ENCODE measurements at places on chromosomes 12 and 14.
A peak's percentile ranks its signal among the peaks of the same experiment; 100 is the strongest.

DNA sequence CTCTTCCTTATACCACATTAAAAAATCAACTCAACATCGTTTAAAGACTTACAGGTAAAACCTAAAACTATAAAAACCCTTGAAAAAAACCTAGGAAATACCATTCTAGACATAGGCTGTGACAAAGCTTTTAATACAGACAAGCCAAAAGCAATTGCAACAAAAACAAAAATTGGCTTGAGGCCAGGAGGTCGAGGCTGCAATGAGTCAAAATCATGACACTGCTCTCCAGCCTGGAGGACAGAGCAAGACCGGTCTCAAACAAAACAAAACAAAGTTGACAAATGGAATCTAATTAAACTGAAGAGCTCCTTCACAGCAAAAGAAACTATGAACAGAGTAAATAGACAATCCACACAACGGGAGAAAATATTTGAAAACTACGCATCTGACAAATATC lies 1057.8 kb downstream of the FSCB start:
- DNase-seq, result no peak

GRCh38 chr12:94663702-94664101 lies 13.3 kb upstream of the TMCC3 start:
- DNase-seq, result no peak

DNA sequence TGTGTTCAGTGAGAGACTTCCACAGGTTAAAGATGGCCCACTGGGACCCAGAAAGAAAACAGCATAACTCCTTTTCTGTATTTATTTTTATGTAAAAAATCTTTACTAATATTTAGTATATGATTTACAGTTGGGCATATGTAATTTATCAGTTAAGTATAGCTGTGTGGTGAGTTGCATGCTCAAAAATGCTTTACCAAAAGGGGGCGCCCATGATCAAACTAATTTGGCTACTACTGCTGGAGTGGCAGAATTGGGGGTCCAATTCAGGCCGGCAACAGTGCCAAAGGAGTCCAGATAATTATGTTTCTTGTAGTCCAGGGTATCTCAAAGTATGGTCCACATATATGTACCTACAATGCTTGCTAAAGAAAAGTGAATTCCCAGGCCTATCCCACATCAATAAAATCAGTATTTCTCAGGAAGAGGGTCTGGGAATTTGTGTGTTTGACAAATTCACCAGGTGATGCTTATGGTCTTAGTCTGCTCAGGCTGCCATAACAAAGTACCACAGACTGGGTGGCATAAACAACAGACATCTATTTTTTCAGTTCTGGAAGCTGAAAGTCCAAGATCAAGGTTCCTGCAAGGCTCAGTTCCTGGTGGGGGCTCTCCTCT lies 152.0 kb downstream of the KTN1 start:
- DNase-seq, result no peak

DNA sequence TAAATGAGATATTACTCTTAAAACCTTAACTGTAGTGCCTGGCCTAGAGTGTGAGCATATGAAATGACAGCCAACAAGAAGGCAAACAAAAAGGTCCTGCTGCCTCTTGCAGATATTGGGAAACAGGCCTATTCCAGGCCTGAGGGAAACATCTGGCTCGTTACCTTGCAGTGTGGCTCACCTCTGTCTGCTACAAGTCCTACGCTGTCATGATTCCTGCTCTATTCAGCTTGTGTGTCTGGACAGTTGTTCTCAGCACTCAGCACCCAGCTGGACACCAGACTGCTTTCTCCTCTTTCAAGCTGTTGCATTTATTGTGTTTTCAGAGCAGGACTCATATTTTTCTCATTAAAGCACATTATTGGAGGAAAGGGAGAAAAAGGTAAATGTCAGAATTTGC lies 113.5 kb downstream of the TMTC2 start:
- no peak for DNase-seq

DNA sequence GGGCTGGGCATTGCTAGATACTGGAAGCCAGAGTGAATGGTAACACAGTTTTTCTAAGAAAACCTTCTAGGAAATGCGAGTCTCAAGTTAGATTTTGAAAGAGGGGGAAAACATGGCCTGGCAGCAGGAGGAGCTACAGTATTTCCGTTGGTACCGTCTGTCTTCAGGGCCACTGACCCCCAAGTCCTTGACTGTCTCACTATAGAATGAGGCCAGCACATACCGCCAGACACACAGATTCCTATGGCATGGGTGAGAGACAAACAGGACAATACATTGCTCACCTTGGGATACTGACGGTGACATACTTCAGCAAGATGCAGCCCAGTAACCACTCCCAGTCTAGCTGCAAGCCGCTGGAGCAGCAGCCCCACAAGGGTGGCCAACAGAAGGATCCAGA lies 21.7 kb downstream of the SLC11A2 start:
- no peak for DNase-seq

DNA sequence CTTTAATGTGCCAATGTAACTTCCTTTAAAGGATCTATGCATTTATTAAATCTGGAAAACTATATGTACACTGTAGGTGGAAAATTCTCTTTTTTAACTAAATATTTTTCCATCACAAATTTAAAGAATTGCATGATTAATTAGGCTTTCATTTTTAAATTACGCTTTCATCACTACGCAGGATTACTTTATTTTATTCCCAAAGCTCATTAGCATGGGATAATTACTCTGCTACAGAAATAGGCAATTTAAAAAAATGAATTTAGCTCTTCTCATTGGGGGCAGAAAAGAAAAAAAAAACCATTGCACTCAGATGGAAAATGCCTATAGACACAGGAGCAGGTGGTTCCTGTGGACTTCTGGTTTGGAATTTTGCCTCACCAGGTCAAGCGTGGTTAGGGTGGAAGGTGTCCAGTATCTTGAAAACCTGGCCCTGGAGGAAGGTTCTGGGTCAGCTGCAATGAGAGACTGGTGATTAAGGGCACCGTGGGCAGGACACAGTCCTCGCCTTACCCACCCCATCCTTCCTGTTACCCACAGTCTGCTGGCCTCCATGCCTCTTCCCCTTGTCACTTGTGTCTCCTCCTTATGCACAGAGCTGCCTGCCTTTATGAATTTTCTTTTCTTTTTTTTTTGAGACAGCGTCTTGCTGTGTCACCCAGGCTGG lies 17.3 kb upstream of the RIN3 start:
- DNase-seq, result no peak

DNA sequence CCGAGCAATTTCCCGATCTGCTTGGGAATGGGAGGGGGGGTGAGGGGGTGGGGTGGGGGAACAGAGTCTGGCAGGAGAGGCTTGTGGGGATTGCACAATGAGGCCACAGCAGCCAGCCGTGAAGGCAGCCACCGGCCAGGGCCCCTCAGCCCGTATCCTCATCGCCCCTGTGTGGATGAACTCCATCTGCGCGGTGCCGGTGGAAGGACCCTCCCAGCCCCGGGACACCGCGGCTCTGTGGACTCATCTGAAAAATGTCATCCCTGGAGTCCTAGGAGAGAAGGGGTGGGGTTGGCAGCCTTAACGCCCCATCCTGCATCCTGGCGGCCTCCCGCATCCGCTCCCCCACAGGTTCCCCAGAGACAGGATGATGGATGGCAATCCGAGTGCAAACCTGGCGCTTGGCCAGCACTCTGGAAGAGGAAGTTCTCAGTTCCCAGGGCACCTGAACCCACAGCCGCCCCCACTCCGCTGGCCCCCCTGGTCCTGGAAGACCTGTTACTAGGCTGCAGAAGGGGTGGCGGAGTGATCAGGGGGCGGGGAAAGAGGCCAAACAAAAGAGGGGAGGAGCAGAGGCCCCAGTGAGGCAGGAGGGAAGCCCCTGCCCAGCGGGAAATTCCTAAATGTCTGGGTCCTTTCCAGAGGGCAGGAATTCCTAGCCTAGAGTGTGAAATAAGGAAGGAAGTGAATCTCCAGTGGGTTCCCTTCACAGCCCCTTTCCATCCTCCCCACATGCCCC lies 1.2 kb upstream of the TNFAIP2 start:
- peak; percentile 88 for DNase-seq

- DNase-seq, result no peak
Measured at GRCh38 chr12:31641509-31642090, 17.9 kb upstream of the ETFBKMT start.

DNA sequence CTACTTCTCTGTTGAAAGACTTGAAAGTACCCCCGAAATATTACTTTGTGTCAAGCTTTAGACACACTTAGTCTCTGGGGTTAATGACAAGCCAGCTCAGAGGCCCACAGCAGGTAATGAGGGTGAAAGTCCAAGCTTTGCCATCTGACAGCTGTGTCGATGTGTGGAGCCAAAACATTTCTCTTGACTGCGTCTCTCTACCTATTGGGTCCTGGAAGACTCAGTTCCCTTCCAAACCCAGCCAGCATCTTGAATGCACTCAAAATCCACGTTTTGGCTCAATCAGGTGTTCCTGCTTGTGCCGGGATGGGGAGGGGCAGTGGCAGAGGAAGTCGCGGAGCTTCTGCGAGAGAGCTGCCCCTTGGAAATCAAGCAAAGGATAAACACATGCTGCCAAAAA lies 3.2 kb downstream of the PLXNC1 start:
- DNase-seq, result no peak

- no peak for DNase-seq
Measured at GRCh38 chr14:61454545-61454944, 133.2 kb downstream of the PRKCH start.

- DNase-seq, result peak; percentile 30
Measured at GRCh38 chr12:117437516-117438255, 76.3 kb upstream of the NOS1 start.

DNA sequence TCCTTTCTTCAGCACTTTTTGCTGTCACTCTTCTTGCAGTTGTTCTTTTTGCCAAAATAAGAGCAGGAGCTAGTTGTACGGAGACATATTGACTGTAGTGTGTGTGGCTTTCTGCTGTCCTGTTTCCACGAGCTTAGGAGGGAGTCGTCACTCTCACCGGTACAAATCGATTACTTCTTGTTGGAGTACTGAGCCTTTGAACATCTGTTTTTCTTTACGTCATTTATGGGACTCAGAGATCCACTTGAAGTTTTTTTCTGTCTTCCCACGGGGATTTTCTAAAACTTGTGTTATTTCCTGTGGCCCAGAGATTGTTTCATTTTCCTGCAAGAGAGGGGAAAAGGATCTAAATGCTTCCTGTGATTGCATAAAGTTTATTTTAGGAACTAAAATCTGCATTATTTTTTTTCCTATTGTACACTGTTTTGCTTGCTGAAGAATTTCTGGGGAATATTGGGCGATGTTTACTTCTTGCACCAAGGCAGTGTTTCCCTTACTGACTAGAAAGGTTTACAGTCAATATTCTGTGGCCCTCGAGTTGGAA lies 199.8 kb upstream of the ARHGAP5 start:
- peak; percentile 55 for DNase-seq

- DNase-seq, result no peak
Measured at GRCh38 chr12:120115692-120116440, 687 bp downstream of the RAB35 start.

DNA sequence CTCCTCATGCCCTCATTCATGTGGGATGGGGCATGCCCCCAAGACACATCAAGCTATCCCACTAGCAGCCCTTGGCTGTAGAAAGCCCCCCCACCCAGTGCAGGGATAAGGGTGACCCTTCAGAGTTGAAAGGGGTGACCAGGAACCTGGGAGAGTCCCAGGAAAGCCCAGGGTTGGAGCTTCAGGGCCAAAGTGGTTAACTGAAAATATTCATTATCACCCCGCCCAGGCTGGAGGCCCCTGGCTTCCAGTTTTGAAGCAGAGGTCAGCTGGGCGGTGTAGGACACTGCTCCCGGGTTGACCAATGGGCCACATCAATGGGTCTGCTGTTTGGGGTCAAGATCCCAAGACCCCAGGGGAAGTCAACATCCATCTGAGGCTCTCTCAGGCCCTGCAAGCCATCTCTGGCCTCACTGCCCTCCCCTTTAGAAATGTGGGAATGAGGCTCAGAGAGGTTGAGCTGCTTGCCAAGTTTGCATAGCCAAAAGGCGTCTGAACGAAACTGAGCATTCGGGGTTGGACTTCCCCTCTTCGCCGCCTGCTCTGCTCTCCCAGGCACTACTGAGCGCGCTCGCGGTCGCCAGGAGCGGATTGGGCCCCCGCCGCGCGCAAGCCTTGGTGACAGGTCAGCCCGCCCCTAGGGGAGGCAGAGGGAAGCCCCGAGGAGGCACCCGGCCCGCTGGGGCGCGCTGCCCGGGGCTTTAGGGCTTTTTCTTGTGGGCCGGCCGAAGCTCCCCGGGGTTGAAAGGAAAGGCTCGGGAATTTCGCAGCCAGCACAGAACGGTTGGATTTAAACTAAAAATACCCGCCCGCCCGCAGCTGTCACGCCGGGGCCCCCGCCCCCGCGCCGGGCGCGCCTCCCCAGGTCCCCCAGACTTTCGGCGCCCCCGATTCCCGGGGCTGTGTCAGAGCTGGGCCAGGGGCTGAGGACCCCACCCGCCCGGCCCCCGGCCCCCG lies 576 bp downstream of the SYNE3 start:
- peak; percentile 77 for DNase-seq

GRCh38 chr12:76234741-76235140 lies 113.5 kb downstream of the BBS10 start:
- DNase-seq, result no peak

DNA sequence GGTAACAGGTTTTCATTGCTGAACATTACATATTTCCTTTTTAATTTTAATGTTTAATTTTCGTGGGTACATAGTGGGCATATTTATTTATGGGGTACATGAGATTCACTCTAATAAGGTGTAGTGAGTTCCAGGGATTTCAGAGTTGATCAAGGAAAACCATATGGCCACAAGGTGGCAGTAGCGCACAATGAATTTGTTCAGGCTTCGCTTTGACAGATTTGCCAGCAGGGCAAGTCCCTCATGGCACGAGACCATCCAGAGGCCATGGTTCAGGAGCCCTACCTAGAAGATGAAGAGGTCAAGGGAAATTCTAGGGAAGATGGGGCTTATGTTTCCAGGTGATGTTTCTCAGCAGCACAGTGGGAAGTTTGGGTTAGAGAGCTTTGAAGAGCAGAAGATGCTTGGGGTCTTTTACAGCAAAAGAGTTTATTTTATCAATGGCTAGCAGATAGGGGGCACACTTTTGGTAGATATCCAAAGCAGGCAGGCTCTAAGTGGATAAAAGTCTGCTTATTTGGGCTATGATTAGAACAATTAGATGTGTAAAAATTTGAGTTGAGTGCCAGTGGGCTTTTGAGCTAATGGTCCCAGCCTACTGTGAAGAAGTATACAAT lies 1004.4 kb downstream of the AACS start:
- DNase-seq, result no peak

All from left hindlimb (tissue), 1 donor.